ENCODE measurements at places on chromosomes 1 and 21.

DNA sequence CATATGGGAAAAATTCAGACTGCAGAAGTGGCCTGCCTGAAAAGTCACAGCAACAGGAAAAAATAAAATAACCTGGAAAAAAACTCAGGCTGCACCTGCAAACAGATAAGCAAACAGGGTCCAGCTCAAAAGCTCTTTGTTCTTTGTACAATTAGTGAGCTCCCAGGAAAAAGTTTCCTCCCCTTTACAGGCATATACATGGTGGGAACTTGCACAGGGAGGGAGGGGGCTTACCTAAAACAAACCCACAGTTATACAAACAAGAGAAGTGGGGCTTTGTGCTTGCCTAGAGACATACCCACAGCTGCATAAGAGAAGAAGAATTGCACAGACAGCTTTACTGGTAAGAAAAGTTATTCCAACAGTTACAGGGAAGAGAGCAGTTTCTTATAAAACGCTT lies 31.7 kb upstream of the COG2 start:
- no peak for DNase-seq

DNA sequence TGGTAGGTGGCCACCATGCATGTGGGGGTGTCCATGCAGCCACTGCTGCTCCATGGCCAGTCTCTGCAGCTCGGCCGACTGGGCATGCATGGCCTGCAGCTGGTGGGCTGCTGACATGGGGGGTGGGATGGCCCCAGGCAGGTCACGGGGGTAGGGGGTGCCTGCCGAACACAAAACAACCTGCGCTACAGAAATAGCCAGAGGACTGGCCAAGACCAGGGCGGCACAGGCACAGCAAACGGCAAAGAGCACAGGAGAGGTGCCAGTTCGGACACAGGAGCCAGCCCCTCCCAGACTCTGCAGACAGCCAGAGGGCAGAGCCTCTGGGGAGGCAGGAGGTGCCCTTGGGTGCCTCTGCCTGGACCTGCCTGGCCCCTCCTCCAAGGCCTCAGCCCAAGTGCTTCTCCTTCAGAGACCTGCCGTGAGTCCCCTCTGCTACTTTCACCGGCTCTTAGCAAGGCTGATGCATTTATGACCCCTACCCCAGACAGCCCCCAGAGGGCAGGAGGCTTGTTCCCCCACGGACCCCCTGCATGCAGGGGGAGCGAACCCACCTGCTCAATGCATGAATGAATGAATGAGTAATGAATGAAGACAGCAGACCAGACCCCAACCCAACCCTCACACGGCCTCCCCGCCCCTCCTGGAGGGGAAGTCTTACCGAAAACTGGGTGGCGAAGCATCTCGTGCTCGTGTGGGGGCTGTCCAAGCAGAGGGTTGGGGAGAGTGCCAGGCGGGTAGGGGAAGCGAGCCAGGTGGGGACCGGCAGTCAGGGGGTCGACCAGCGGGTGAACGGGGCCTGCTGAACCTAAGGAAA lies 37.7 kb downstream of the SLC45A1 start:
- no peak for DNase-seq

DNA sequence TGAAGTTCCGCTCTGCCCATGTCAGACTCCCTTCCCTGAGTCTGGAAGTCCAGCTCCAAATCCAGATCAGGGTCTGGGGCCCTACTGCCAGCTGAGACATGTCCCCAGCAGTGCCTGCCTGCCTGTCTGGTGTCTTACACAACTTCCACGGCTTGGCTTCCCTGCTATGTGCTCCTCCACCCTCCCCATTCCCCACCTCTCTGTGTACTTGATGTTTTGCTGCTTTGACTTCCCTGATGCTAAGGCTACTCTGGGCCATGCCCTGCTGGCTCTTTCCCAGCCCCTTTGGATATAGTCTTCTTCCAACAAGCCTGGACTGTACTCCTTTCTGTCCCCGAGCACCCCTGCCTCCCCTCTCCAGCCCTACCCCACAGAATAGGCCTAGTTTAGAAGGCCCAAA lies 7.3 kb downstream of the GJA5 start:
- DNase-seq, result no peak

DNA sequence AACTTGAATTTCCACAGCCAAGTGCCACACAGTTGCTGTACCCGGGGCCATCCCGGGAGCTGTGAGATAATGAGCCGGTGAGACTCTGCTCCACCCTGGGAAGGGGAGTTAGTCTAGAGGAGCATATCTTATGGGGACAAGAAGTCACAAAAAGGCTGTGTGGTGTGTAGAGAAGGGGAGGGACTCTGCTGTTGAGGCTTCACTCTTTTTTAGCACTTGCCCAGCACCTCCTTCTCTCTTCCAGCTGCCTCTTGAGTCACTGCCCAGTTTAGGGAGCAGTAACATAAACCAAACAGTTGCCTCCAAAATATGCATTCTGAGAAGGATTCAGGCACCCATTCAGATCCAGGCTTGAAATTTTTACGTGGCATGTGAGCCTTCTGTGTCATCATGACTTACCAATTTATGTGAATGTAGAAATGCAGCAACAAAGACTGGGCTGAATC lies 744 bp upstream of the WDR26 start:
- DNase-seq, result no peak

GRCh38 chr1:161159087-161159912 lies at the start of gene USP21:
Gene USP21 (plus strand): TSS chr1:161159500. CDS start chr1:161160641, 1,141 bp downstream.
- DNase-seq, result peak; percentile 87

DNA sequence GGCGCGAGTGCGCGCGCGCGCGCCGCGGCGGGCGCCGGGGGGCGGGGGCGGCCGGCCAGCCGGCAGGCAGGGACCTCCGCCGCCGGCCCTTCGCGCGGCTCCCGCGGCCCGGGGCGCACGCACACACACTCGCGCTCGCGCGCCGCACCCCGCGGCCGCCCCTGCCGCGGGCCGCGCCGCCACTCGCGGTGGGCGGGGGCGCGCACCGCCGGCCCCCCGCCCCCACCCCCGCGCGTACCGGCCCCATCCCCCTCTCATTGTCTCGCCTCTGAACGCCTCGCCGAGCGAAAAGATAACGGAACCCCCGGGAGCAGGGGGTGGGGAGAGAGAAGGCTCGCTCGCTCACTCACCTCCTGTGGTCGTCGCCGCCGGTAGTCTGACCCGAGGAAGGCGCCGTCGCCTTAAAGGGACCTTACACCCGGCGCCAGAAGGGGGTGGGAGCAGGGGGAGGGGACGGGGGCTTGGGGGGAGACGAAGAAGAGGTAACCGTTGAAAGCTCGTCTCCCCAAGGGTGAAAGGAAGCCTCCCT lies 428 bp downstream of the POGZ start:
- DNase-seq, result peak; percentile 58

DNA sequence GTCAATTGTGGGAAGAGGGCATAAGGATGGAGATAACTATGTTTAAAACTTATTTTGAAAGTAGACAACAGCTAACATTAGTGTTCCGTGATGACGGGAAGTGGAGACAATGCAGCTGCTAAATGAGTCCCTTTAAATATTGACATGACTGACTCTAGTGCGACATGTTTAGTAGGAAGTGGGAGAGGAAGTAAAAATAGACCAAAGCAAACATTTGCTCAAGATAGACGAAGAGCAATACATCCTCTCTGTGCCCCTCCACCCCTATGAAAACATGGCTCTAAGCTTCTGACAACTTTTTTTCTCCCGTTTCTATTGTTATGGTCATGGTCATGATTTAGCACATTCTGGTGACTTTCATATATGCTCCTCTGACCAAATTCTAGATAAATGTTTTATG lies 60.0 kb upstream of the HMCN1 start:
- no peak for DNase-seq

- no peak for DNase-seq
Measured at GRCh38 chr1:150257624-150258585, at the start of gene CA14. Gene CA14 (plus strand): TSS chr1:150257774. CDS start chr1:150258129, 355 bp downstream.

GRCh38 chr1:29208442-29208841 lies 22.3 kb downstream of the MECR start:
- no peak for DNase-seq
